ENCODE measurements at places on chromosomes 4 and X. TPM values are rescaled to one million over a fixed set of nuclear protein-coding genes. Genes with fewer than 3 reads are reported as not detected.

DNA sequence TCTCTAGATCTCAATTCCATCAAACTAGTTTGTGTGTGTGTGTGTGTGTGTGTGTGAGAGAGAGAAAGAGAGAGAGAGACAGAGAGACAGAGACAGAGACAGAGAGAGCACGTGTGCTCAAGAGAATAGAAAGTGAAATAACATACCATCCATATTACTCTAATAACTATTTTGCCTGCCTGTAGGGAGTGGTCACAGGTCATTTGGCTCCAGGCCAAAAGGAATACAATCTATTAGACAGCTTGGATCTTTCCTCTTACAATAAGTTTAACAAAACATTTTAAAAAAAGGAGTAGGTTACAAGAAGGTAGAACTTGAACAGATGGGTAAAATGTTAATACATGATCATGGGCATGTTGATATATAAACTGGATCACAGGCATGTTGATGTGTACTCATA, 76.2 kb downstream of the COL4A6 start:
- no peak for DNase-seq

Gene HGFAC
- 0.86 TPM for polyA plus RNA-seq

Gene LAMP2
- 167 TPM for polyA plus RNA-seq

DNA sequence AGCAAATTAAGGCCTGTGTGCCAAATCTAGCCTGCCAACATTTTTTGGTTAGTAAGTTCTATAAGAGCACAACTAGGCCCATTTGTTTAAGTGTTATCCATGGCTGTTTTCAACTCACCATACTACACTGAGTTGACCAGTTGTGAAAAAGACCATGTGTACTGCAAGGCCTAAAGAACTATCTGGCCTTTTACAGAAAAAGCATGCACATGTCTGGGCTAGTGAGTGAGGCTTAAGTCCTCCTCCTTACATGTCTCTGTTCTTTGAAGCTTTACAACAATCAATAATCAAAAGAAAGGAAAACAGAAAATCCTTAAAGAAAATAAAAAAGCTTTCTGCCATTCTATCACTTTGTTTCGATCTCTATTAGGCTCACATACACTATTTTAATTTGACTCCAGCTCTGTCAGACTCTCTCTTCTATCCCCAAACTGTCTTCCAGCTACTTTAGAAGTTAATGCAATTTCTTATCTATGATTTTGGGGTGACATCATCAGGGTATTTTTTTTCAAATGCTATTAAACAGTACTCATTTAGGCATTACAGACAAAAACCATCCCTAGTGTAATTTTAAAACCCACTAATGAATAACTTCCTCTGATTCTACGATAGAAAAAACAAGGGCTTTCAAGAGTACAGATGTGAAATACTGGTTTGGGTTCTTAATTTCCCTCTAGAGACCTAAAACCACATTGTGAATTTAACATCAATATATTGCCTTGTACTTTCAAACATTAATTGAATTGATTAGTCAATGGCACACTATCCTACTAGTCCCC, 161.8 kb downstream of the MAB21L2 start:
- DNase-seq: no peak

- DNase-seq: no peak
Observed at GRCh38 chrX:40671126-40671525, 23.8 kb upstream of the CXorf38 start.
